ENCODE measurements at places on chromosomes 1 and 21.

DNA sequence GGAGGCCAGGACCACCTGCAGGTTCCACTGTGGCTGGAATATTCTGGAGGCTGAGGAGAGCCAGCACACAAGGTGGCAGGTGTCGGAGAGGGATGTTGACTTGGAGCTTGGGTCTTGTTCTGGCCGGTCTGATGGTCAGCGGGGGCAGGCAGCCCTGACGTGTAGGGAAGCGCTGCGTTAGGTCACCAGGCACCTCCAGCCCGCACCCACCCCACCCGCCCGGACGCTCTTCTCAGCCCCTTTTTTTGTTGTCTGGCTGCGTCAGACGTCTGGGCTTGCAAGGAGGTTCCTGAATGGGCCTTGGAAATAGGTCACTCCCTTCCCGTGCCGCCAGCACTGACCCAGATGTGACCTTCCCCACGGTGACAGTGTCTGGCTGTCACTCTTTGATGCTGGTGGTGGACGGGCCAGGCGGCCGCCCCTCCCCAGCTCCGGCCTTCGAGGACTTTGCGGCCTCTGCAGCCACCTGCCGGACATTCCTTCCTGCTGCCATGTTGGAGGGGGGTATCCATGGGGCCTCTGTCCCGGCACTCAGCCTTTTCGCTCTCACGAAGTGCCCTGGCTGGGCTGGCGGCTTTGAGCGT is 30.1 kb downstream of the SPSB1 start:
- no peak for DNase-seq

DNA sequence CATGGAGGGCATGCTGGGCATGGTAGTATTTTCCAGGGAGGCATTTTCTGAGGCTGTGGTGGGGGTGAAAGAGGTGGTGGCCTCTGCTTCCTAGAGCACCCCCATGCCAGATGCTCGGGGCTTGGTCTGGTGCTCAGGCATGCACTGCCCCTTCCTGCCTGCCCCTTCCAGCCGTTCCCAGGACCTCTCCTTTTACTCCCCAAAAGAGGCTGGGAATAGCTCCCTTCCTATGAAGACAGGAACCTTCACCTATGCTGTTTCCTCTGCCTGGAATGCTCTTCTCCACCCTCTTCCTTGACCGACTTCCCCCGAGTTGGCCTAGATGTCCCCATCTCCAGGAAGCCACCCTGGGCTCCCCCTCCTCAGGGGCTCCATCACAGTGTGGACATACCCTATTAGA is 9.1 kb downstream of the EDN2 start:
- peak; percentile 5 for DNase-seq

GRCh38 chr1:115314092-115314491 is 24.0 kb downstream of the NGF start:
- DNase-seq: no peak

- DNase-seq: no peak
Observed at GRCh38 chr1:9078752-9079500, 9.5 kb upstream of the SLC2A5 start.

GRCh38 chr1:200184196-200184595 is 156.7 kb downstream of the NR5A2 start:
- DNase-seq: peak; percentile 86

DNA sequence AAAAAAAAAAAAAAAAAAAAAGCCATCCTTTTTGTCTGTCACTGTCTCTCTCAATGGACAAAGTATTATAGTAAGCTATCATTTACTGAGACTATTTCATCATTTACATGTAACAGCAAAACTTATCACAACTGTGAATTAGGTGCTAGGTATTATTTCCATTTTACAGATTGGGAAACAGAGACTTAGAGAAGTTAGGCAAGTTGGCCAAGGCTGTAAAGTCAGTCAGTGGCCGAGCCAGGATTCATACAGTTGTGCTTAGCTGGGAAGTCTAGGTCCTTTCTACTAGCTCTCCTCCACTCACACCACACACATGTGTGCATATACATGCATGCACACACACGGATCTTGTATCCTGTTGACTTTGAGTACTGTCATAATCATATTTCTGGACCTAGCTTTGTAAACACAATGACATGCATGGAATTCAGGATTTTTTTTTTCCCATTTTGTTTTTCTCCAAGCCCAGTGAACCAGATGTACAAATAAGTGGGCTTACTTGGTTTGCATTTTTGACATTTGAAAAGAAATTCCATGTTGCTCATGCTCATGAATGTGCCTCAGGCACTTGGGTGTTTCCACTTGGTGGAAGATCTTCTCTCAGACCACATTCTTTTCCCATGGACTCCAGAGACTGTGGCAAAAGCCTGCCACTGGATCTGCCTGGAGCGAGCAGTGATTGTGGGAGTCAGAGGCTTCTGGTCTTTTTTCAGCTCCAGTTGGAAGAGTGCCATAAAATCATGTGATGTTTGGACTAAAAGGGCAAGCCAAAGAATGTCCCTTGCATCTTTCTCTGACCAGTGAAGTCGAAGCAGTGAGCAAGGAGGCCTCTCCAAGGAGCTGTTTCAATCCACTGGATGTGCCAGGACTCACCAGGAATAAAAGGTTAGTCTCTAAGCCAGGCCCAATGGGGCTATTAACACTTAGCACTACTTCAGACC is 61.7 kb upstream of the DNAJC6 start:
- peak; percentile 92 for DNase-seq

DNA sequence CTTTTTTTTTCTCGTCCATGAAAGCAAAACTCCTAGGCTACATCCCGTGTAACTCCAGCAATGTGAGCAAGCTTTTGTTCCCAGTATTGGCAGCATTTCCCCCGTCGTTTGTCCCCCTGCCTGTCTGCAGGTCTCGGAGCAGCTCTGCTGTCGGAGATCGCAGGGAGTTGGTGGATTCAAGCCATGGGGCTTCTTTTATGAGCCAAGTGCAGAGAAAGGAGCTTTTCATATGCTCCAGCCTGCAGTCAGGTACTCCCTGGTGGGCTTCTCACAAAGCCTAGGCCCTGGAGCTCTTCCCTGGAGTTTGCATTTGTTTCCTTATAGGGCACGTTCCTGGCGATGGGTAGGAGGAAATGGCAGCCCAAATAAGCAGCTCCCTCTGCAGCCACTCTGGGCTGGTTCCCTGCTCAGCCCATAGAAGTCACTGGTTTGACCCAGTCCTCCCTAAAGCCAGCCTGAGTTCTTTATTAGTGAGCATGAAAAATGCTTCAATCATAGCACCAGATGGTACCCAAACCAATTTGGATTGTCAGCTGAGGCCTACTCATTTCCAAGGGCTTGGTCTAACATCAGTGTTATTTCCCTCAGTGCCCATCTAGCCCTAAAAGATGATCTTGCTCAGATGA is 78.3 kb downstream of the NUF2 start:
- peak; percentile 3 for DNase-seq

DNA sequence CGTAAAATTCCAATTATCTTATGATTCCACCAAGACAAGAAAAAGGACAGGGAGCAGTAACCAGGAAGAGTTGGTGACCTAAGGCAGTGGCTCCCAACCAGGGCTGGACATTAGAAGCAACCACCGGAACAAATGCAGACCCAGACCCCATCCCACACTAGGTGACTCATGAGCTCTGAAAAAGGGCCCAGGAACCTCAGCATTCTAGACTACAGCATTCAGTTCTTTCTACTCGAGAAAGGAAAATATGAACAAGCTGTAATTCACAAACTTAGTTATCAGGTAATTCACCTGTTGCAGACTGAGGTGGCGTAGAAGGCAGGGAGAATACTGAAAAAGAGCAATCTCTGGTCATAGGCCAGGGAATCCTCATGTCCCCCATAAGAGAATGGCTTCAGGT is 138.4 kb upstream of the KRTAP19-8 start:
- peak; percentile 71 for DNase-seq

GRCh38 chr21:37710546-37711285 is 205.5 kb downstream of the KCNJ6 start:
- DNase-seq: no peak

- peak; percentile 89 for DNase-seq
Observed at GRCh38 chr1:115426231-115426771, 88.3 kb upstream of the NGF start.

GRCh38 chr1:38533772-38534472 is 325.6 kb downstream of the RRAGC start:
- DNase-seq: no peak

- DNase-seq: peak; percentile 38
Observed at GRCh38 chr1:247551721-247552120, 2.8 kb downstream of the GCSAML start.

DNA sequence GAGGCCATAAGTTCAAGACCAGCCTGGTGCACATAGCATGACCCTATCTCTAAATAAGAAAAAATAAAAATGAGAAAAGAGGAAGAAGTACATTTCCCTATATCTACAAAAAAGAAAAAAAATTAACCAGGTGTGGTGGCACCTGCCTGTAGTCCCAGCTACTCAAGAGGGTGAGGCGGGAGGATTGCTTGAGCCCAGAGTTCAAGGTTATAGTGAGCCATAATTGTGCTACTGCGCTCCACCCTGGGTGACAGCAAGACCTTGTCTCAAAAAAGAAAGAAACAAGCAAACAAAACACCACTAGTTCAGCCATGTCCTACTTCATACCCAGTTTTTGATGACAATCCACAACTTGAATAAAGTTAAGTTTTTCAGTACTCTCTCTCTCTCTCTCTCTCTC is 30.7 kb upstream of the TDRD10 start:
- no peak for DNase-seq

- DNase-seq: no peak
Observed at GRCh38 chr1:245656189-245656717, 501.5 kb downstream of the KIF26B start.

DNA sequence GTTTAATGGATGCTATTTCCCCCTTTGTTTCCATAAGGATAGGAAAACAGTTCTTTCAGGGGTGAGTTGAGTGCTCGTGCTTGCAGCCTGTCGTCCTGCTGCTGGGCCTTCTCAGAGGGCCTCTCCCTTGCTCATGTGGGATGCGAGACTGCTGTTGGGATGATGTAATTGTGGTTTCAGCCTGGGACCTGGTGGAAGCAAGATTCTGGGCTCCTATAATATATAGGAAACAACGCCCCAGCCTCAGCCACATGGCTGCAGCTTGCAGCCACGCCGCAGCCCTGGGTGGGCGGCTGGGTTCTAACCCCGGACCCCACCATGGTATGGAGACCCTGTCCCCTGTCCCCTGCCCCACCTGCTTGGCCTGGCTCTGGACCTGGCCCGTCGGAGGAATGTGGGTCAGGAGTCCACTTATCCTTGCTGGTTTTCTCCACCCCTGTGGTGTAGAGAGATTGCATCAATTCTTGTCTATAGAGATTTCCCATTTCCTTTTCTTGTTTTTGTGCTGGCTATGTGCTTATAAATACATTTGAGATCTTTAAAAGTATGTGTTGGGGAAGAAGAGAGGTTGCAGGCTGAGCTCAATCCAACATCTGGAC is 357.8 kb downstream of the SIPA1L2 start:
- peak; percentile 32 for DNase-seq

- no peak for DNase-seq
Observed at GRCh38 chr1:201637282-201638079, 98.6 kb downstream of the NAV1 start.

DNA sequence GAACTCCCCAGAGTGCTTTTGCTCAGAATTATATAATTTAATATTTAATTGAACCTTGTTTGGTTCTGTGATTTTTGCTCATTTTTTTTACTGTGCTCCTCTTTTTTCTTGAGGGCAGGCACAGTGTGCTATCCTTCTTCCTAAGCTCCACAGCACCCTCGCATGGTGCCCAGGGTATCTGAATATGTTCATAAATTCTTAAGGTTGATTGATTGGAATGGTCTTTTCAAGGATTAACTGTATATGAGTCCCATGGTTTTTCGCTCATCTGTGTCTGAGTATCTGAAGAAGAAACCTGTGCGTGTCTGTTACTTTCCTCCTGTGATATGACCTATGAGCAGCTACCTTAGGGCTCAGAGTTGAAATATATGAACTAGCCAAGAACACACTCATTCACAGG is 393.7 kb downstream of the HLX start:
- DNase-seq: no peak

DNA sequence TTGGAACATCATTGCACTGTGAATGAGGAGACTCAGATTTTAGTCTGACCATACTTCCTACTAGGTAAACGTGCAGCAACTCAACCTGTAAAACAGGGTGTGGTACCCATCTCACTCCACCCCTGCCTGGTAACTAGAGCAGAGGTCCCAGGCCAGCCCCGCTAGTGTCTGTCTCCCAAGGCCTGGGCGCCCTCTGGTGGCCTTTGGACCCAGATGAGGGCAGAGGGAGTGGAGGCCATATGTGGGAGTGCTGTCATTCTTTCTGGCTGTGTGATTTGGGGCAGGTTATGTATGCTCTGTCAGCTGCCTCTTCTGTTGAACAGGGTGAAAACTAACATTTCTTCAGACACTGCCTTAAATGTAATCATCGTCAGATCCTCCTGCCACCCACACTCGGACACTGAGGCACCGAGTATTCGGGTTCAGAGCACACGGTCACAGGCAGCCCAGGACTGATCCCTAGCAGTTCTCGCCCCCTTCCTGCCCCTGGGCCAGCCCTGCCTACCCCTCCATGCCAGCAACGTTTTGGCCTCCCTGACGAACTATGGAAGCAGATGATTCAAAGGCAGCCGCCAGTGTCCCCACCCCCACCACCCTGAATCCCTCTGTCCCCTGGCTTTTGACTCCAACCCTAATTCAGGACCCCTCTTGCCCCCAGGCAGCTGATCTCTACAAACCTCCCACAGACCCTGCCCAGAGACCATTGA is 76.0 kb downstream of the CD247 start:
- peak; percentile 89 for DNase-seq

GRCh38 chr21:15549671-15550070 is 180.1 kb upstream of the USP25 start:
- peak; percentile 3 for DNase-seq

- DNase-seq: no peak
Observed at GRCh38 chr1:207923121-207923520, 12.2 kb upstream of the CD34 start.

DNA sequence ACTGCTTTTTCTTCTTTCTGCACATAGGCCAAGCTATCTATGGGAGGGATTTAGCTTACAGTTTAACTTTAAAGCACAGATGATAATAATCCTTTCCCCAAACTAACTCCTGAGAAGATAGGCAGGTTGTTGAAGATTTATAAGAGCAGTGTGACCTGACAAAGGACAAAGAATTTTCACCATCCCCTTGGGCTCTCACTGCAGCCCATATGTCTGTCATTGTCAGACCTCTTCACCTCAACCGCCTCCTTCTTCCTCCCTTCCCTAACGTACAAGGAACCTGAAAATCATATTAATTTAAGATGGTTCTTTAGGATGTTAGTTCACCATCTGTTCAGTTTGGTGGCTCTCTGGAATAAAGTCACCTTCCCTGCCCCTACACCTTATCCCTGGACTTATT is 5.0 kb downstream of the RNU1-2 start:
- no peak for DNase-seq

- DNase-seq: peak; percentile 53
Observed at GRCh38 chr1:70319750-70320149, 34.8 kb downstream of the ANKRD13C start.

- no peak for DNase-seq
Observed at GRCh38 chr1:233605205-233605604, 8.7 kb upstream of the KCNK1 start.

- DNase-seq: no peak
Observed at GRCh38 chr1:152003846-152004442, 10.3 kb upstream of the S100A10 start.

All from astrocyte of the hippocampus (primary cell).